ENCODE measurements at places on chromosomes 5 and 9.
A peak's percentile ranks its signal among the peaks of the same experiment; 100 is the strongest.

DNA sequence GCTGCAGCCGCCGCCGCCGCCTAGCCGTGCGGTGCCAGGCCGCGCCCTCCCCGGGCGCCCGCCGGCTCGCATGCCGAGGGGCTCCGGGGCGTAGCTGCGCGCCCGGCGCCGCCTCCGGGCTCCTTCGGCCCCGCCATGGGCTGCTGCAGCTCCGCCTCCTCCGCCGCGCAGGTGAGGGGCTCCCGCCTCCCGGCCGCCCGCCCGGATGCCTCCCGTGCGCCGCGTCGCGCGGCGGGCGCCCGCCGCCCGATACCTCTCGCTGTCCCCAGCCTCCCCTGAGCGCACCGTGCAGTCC lies 230 bp downstream of the SLC44A1 start:
- DNase-seq = no peak

DNA sequence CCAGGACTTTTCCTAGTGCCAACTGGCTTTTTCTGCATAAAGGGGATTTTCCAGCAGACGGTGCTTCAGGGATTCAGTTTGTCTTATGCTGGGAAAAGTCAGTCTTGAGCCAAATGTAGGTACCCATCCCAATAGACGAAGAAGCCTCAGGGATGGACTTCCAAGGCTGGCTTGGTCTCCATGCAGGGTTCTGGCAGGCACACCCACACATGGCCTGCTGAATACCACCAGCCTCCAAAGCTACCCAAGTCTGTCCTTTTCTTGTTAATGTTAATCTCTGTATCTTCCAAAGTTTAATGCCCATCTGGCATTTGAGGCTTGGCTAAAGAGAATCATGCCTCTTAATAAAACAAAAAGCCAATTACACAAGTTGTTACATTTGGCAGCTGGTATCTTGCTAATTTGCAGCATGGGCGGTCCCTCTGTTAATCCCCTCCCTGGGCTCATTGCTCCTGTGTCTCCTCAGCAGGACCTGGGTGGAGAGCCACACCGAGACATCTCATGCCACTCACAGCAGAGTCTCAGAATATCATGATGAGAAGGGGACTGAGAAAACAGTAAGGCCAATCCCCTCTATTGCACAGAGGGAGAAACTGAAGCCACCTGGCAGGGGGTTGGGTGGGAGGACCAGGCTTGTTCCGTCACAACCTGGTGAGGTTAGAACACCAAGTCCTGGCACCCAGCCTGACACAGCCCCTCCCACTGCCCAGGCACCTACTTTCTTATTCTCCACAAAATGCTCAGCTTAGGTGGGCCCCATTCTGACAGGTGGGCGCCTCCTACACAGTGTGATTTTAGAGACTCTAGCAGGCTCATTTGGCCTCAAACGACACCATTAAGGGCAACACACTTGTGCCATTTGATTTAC lies 243.2 kb downstream of the FSTL4 start:
- no peak for DNase-seq

GRCh38 chr5:34439601-34440000 lies 216.5 kb upstream of the RAI14 start:
- DNase-seq = no peak

- DNase-seq = no peak
These were observed 37.7 kb downstream of the NR4A3 start for GRCh38 chr9:99859243-99859980.

GRCh38 chr9:114369216-114370130 lies 18.3 kb downstream of the AKNA start:
- DNase-seq = no peak

DNA sequence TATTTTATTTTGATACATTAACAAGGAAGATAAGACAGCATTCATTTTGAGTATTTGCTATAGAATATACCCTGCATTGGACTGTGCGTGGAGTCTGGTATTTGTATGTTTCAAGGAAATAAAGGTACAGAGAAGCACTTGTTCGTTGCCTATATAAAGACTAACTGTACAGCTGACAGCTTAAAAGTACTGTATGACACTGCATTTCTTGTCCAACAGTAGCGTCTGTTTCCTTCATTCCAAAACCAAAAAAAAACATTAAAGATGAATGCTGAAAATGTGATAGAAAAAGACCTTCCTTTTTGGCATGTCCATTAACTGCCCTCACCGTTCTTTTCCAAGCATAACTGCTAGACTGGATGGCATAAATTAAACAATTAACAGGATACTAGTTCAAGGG lies 15.3 kb downstream of the TNFAIP8 start:
- no peak for DNase-seq

DNA sequence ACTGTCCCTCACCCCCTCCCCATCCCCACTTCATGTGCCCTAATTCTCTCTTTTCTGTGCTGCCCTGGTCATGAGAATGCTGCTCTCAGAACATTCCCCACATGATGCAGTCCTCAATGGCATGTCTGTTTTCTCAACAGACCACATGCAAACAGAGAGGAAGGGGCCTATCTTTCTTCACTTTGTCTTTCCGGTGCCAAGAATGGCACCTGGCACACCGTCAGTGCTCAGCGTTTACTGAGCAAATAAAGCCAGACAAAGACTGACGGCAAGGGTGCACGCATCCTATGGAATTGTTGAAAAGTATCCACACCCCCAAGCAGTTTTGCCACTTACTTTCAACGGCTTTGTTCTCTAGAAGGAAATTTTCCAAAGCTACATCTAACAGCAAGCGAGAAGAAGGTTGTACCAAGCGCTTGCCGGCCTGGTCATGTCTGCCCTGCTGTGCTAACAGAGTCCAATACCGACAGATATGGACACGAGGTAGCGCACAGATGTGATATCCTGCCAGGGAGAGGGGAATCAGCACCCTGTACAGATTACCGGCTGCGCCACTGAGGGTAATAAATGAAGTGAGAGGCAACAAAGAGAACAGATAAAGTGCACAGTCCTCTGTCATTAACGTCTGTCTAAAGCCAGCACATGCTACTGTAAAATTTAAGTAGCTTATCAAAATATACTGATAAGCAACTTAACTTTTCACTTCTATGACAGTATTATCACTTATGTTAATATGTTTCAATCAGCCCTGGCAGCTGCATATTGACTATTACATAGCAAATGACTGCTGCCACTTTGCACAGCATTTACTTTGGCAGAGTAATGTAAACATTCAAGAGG lies 251.7 kb downstream of the DENND1A start:
- no peak for DNase-seq

GRCh38 chr5:84383296-84383815 lies 1.3 kb downstream of the EDIL3 start:
- no peak for DNase-seq

DNA sequence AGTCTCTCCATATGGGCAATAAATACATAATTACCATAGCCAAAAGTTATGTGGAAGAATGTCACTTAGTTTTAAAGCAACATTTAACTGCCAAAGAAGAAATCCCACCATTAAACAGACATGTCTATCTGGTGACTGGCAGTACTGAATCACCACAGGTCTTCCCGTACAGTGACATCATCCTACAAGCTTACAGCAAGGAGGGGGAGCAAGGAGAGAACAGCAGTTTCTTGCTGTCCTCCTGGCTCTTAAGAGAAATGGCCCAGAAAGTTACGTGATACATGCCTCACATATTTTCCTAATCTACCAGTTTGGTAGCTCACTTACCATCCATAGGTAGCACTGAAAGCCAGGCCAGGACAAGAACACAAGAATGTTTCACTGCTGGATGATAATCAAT lies 671.0 kb downstream of the DMRTA1 start:
- DNase-seq = peak; percentile 7

All from hepatic stellate cell (primary cell).